ENCODE measurements at places on chromosomes 7 and 10. TPM values are rescaled to one million over a fixed set of nuclear protein-coding genes. Genes with fewer than 3 reads are reported as not detected.

- no peak for DNase-seq
Observed at GRCh38 chr10:21299330-21299729, 226.2 kb downstream of the SKIDA1 start.

GRCh38 chr7:64884913-64885370 is 18.1 kb upstream of the ZNF273 start:
- no peak for DNase-seq

- DNase-seq = no peak
Observed at GRCh38 chr10:86936661-86937501, 20.5 kb downstream of the MMRN2 start.

- DNase-seq = no peak
Observed at GRCh38 chr7:66877577-66878300, 43.3 kb upstream of the TMEM248 start.

DNA sequence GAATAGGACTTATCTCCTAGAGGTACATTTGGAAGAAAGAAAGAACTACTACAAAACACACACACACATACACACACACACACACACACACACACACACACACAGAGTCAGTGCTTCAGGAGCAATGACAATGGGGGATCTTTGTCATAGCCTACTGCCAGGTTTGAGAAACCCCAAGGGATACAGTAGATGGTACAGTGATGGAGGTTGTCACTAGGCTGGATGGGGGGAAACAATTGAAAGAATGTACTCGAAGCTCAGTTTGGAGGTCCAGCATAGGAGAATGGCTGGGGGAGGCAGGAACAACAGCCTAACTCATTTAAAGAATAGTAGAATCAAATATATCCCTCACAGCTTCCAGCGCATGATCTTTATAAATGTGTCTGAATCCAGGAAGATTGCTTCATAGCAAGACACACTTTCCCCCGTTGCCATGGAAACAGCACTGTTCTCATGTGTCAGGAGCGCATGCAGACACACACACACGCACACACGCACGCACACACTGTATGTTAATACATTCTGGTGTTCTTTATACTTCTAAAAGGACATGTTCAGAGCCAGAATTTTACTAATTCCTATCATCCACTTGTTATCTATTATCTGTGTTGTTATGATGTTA is 32.6 kb upstream of the ZNRF2 start:
- no peak for DNase-seq

- DNase-seq = no peak
Observed at GRCh38 chr10:27380929-27381358, 123.2 kb upstream of the RAB18 start.

DNA sequence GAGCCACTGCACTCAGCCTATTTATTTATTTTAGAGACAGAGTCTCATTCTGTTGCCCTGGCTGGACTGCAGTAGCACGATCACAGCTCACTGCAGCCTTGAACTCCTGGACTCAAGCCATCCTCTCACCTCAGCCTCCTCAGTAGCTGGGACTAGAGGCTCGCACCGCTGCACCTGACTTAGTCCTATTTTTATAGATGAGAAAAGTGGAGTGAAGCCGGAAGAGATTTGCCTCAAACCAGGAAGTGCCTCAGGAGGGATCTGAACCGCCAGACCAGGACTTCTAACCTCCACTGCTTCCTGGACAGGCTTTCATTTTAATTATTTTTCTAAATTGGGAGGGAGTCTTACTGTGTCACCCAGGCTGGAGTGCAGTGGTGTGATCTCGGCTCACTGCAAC is 17.5 kb upstream of the CLIP2 start:
- DNase-seq = no peak

GRCh38 chr10:73965890-73966768 is 31.8 kb upstream of the VCL start:
- peak; percentile 69 for DNase-seq

GRCh38 chr7:94975336-94975735 is 67.9 kb downstream of the PPP1R9A start:
- no peak for DNase-seq

- no peak for DNase-seq
Observed at GRCh38 chr7:13414661-13415107, 574.8 kb downstream of the ETV1 start.

DNA sequence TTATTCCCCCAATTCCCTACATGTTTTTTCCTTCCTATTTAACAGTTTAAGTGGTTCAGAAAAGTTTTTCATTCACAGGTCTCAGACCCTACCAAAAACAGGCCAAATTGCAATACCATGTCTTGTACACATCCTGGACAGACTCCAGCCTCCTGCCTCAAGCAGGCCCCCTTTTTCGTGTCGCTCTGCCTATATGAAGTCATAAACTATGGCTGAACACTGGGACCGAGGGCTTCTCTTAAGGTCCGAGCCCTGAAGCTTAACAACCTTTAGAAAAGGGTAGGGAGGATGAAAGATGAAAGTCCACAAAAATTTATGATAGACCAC is 1.4 kb downstream of the FBXW4 start:
- DNase-seq = no peak

GRCh38 chr7:143914938-143915652 is 13.1 kb upstream of the TCAF1 start:
- DNase-seq = no peak

DNA sequence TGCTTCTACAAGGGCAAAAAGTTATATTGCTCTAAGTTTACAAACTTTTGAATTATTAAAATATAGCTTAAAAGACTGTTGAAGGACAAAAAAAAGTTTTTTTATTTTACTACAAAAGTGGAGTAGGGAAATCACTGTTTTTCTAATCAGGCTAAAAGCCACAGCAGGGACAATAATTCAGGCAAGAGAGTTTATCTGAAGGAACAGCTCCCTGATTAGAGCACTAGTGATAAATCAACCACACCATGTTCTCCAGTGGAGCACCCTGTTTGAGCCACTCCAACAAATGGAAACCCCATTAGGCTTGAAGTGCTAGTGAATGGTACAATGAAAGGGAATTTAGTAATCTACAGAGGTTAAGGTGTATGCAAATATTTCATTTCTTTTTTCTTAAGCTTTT is 357.1 kb downstream of the SEMA3D start:
- DNase-seq = no peak

DNA sequence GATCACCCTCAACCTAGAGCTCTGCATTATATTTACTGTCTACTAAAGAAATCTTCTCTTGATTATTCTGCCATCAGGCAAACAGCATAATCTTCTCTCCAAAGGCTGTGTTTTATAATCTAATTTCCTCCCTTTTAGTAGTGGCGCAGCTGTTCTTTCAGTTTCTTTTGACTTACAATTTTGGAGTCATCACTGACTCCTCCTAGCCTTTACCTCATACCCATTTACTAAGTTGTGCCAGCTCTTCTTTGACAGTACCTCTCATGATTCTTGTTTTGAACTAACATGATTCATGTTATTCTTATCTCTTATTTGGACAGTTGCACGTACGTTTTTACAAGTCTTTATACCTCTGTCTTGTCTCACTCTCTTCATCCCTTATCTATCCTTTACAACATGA is 113.0 kb downstream of the FOXP2 start:
- DNase-seq = no peak

- DNase-seq = no peak
Observed at GRCh38 chr10:125878957-125879835, 1.9 kb downstream of the DHX32 start.

- no peak for DNase-seq
Observed at GRCh38 chr7:22842973-22843372, 20.3 kb upstream of the TOMM7 start.

DNA sequence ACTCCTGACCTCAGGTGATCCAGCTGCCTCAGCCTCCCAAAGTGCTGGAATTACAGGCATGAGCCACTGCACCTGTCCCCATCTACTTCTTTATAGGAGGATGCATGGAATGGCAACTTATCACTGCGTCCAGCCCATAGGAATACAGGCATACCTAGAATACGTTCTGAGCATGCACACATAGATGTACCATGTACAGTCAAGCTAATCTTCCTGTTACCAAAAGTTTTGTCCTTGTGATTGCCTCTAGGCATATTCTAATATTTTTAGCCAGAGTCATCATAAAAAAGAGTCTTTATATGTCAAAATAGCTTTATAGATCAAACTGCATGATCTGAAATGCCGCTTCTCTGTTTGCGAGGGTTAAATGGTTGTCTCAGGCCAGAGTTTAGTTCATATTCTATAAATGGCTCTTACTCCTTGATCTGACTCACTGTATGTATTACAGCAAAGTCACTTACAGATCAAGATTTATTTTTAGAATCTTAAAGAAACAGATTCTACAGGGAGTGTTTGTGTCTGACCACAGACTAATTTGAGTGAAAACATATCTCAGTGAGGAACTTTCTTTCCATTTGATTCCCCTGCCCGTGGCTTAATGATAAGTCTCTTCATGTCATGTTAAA is 210.9 kb downstream of the CREB5 start:
- DNase-seq = no peak

- peak; percentile 63 for DNase-seq
Observed at GRCh38 chr7:43873300-43873699, 4.0 kb upstream of the MRPS24 start.

DNA sequence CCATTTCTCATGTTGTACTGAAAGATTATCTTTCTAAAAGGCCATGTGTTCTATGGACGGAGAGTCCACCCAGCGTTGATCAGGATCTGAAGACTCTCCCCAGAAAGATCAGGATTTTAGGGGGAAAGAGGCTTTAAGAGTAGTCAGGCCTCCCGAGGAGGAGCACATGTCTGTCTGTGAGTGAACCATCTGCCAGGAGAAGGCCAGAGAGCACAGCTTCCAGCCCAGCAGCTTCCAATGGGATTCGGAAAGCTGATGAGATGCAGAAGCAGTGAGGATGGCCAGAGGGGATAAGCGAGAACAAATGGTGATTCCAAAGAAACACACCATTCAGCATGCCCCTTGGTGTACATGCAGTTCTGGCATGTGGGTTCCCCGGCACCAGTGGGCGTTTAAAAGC is 88.5 kb upstream of the TCERG1L start:
- no peak for DNase-seq

DNA sequence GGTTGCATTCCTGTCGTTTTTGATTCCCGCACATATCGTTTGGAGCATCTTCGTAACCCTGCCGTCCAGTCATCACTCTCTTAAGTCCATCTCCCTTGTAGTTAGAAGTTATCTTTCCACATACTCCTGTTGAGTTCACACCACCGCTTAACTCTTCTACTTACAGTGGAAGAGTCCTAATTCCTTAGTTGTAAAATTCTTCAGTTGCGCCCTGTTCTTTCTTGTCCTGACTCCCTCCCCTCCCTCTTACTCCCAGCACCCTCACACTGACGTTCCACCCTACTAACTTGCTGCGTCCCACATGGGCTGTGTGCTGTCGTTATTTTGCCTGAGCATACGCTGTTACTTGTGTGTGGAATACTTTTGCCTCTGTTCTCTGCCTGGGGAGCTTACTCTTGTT is 11.7 kb downstream of the DNAJB6 start:
- no peak for DNase-seq

The CCDC136 gene
- 5.6 TPM for total RNA-seq

The PLAC9 gene
- 4.2 TPM for total RNA-seq

The SLC39A12 gene
- not detected for total RNA-seq

The C7orf33 gene
- not detected for total RNA-seq

The FKBP6 gene
- not detected for total RNA-seq

The TMEM225B gene
- 0.45 TPM for total RNA-seq

The CNNM1 gene
- 0.36 TPM for total RNA-seq

The ANXA7 gene
- 114 TPM for total RNA-seq

The CDC14C gene
- total RNA-seq = not detected
